ENCODE measurements at places on chromosomes 7 and 10.

- DNase-seq: no peak
These were observed 81.1 kb downstream of the ZMIZ1 start for GRCh38 chr10:79149662-79150443.

DNA sequence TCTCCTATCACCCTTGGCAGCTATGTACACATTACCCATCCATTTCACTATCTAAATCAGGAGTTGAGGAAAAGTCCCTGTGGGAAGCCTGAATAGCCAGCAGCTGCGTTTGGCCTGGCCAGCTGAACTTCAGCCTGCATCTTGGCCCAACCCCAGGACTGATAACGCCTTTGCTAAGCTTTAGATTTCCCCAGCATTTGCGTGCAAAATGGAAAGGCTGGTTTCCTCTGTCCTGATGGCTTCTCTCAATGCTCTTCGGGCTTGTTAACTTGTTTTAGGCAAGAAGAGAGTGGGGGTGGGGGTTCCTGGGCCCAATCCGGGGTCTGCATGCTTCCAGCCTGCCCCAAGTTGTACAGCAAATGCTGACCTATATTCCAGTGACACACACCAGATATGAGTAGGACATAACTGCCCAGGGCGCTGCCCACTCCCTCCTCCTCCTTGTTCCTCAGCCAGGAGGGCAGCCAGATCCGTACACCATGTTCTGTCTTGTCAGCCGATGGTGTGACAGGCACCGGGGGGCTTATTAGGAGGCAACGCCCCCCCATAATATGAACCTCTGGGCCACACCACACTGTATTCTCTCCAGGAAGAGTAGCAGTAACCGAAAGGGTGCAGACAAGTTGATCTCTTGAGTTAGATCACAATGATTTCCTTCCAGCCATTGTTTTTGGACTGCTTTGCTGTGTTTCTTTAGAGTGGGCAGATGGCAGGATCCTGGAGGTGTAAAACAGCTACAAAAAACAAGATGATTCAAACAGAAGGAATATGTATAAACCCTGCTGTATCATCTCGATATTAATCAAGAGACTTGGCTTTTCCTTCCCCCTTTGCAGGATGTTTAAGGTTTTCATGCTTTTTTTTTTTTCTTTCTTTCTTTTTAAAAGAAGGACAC lies 339.0 kb downstream of the RNLS start:
- DNase-seq: no peak

DNA sequence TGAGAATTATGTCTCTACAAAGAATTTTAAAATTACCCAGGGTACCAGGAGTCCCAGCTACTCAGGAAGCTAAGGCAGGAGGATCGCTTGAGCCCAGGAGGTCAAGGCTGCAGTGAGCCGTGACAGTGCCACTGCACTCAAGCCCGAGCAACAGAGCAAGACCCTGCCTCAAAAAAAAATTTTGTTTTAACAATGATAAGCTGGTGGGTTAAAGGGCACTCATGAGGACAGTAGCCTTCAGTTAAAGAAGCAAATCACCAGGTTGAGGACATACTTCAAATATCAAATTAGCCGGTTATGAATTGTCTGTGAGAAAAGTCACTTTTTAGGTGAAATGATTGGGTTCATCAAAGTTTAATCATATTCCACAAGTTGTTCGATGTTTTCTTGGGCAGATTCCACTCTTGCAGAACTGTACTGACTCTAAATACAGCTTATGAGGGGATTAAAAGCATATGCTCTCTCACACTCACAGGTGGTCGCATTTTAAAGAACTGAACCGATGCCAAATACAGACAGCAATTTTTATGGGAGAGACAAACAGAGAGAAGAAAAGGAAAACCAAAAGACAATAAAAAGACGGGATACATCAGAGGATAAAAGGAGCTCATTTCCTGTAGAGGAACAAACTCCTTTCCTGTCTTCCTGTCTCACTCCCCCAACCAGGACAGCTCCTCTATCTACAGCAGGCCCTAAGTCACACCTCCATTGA lies 582.8 kb upstream of the NRP1 start:
- no peak for DNase-seq

DNA sequence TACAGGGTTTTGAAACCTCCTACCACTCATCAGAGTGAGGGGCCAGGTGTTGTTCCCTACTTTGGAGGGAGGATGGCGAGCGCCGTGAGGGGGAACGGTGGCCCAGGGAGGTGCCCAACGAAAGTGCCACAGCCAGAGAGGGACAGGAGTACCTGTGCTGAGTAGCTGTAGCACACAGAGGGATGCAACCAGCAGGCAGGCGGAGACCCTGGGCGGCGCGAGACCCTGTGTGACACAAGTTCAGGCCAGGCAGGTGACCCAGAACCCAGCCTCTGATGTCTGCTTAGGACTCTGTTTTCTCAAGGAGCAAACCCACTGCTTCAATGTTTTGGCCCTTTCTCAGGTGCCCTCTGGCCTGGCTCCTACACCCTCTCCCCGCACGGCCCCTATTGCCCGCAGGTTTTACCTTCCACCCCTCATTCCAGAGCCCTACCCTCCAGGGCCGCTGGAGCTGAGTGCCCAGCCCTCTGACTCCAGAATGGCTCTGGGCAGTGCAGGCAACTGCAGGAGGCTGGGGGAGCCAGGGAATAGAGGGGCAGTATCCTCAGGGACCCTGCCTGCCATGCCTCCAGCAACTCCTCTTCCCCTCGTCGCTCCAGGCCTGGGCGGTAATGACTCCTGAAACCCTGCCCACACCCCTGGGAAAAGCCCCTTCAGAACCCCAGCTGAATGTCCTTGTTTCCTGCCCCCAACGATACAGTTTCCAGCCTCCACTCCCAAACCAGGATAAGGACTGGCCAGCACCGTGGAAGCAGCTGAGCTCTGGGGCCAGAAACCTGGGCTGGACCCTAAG lies 164.1 kb upstream of the RHEB start:
- no peak for DNase-seq

GRCh38 chr7:150924369-150924781 lies 53.7 kb downstream of the KCNH2 start:
- no peak for DNase-seq
